ENCODE measurements at places on chromosomes 2 and 18.
A peak's percentile ranks its signal among the peaks of the same experiment; 100 is the strongest.

GRCh38 chr2:120497261-120497977 is 151.5 kb downstream of the INHBB start:
- DNase-seq = no peak

DNA sequence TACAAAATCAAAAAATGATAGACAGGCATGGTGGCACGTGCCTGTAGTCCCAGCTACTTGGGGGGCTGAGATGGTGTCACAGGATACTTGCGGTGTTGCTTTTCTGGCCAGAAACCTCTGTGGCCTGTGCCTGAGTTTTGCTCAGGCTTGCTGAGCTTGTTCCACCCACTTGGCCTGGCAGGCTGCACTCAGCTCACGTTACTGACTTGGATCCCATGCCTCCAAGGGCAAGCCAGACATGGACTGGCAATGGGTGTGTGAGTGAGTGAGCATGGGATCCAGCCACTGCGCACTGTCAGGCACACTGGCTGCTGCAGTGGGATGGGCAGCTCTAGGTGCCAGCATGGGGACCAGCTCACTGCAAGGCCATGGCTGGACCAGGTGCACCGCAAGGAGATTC is 67.9 kb downstream of the NCAPH start:
- DNase-seq = no peak

- no peak for DNase-seq
Observed at GRCh38 chr2:161344692-161345091, 36.5 kb downstream of the PSMD14 start.

DNA sequence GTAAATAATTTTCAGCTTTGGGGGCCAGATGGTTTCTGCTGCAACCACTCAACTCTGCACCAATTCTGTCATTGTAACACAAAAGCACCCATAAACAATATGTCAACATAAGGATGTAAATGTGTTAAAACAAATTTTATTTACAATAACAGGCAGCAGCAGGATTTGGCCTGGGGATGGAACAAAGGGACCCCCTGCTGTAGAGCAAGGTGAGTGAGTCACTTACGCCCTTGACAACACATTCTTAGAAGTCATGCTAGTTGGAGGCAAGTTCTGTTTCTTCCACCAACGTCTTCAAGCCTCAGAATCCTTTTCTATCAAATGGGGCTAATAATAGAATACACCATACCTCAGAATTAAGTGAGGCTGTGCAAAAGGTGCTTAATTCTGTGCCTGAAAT is 610.2 kb upstream of the SYT4 start:
- no peak for DNase-seq

DNA sequence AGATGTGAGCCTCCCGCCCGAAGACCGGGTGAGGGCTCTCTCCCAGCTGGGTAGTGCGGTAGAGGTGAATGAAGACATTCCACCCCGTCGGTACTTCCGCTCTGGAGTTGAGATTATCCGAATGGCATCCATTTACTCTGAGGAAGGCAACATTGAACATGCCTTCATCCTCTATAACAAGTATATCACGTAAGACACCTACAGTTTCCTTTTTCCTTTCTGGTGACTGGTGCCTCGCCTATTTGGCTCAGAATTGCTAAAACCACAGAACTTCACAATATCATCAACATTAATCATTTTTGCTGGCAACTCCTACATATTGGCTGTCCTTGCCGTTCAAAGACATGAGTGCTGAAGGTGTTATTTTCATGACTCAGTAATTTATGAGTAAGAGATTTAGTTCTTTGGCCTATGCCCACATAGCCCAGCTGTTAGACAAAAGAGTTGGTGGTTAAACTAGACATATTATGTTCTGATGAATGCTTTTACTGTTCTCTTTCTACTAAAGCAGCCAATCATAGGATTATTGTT is 2.2 kb downstream of the STAMBP start:
- peak; percentile 25 for DNase-seq

DNA sequence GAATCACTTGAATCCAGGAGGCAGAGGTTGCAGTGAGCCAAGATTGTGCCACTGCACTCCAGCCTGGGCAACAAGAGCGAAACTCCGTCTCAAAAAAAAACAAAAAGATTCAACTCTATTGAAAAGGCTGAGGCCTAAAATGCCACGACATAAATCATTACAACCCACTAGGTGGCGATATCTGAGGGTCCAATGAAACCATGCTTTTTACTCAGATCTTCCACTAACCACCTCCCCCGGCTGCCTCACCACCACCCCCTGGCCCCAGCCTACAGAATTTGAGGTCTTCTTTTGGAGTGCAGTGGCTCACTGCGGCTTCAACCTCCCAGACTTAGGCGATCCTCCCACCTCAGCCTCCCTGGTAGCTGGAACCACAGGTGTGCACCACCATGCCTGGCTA is 57.5 kb downstream of the AP1S3 start:
- DNase-seq = peak; percentile 72

GRCh38 chr2:98648451-98648850 is 40.1 kb downstream of the UNC50 start:
- DNase-seq = no peak

GRCh38 chr18:74529378-74529777 is 4.9 kb upstream of the CNDP1 start:
- DNase-seq = no peak

- peak; percentile 99 for DNase-seq
Observed at GRCh38 chr18:55510809-55511208, 77.2 kb downstream of the TCF4 start.

DNA sequence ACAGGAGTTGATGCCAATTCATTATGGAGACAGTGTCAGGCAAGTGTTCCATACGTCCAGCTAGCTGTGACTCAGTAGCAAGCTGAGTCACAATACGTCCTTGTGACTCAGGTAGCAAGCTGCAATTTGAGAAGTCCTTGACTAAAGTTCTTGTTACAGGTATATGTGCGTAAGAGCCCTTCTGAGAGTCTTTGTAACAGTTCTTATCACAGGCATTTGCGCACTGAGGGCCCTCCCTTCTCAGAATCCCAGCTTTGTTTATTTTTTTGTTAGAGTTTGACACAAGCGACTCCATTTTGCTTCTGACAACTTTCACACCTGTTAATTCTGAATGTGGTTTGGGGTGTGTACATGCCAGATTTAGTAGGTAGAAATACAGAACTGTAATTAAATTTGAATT is 20.1 kb upstream of the ACMSD start:
- no peak for DNase-seq

DNA sequence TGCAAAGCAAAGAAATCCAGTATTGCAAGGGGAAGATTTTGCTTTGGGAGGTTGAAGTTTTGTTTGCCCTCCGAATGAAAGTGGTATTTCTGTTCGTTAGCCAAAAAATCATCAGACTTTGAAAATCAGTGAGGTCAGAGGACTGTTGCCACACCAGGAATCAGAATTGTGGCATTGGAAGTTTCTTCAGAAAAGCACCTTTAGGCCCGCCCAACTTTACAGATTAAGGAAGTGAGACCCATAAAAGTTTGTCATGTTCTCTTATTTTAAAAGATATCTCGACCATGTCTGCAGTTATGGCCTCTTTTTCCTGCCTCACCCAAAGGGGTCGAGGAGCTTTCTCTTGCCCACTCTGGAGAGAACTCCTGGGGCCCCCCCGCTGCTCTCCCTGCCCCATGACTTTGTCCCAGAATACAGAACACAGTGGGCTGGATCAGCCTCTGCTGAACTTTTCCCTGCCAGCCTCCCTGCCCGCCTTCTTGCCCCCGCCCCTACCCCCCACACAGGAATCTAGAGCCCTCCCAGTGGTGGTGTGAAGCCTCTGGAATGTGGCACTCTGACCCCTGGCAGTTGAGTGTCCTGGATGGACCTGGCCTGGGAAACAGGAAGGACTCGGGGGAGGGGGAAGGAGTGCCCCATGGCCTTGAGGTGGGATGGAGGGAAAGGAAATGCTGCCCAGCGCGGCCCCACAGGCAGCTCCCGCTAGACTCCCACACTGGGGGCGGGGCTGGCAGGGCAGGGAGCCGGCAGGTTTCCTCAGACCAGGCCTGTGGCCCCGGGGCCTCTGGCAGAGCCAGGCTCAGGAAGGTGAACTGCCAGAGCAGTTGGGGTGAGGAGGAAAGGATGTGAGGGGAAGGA is 25.3 kb downstream of the CRIM1 start:
- peak; percentile 86 for DNase-seq

GRCh38 chr2:63741884-63742579 is 99.7 kb upstream of the UGP2 start:
- peak; percentile 49 for DNase-seq

DNA sequence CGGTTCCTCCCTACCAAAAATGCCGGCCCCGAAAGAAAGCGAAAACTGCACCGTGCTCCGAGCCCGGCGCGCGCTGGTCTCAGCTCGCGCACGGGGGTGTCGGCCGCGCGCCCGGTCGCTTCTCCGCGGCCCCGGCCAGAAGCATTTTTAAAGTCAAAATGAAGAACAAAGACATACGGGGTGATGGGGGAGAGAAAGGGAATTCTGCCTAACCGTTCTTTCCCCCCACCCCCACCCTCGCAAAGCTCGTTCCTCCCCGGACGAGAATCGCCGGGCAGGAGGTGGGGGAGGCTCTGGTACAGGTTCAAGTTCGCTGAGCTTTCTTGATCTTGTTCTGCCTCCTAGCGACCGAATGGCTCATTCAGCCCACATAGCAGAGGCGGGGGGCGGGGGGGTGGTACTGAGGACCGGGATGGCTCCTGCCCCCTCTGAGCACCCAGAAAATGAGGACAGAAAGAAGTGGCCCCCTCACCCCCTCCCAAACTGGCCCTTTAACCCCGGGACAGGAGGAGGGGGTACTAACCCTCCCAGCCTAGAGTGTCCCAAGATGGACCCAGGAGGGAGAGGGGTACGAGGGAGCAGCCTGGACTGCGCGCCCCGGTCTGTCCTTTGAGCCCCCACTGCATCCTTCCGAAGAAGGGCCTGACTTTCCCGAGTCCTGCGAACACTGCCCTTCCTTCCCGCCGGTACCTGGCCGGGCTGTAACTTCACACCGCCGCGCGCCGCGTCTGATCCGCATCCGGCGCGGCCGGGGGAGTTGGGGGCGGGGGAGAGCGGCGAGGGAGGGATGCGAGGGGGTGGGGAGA is 3.1 kb downstream of the BCL11A start:
- peak; percentile 71 for DNase-seq

DNA sequence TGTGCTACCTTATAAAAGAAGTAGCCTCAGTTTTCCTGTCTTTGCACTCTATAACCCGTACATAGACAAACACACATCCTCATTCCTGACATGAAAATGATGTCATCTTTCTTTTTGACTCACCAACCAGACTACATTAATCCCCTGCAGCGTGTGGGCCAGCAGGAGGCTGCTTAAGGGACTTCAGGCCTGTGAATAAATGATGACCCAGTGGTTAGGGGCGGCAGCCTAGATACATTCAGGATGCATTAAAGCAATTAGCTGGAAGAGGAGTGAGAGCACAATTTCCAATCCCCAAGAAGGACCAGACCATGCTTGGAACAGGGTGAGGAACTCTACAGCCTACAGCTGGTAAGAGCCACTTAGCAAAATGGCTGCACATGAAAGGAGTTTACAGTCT is 57.3 kb upstream of the KLF7 start:
- peak; percentile 48 for DNase-seq

GRCh38 chr2:196589419-196589818 is 50.1 kb upstream of the CCDC150 start:
- no peak for DNase-seq
